Glomerular endothelial cell (primary cell): ENCODE measurements at places on chromosomes 6 and 20.

GRCh38 chr6:157592541-157592940, 211.6 kb downstream of the ZDHHC14 start:
- no peak for DNase-seq

GRCh38 chr6:30824698-30825097, 59.6 kb upstream of the DDR1 start:
- no peak for DNase-seq

- DNase-seq: no peak
These were observed 6.0 kb downstream of the SCUBE3 start for GRCh38 chr6:35219683-35220326.

DNA sequence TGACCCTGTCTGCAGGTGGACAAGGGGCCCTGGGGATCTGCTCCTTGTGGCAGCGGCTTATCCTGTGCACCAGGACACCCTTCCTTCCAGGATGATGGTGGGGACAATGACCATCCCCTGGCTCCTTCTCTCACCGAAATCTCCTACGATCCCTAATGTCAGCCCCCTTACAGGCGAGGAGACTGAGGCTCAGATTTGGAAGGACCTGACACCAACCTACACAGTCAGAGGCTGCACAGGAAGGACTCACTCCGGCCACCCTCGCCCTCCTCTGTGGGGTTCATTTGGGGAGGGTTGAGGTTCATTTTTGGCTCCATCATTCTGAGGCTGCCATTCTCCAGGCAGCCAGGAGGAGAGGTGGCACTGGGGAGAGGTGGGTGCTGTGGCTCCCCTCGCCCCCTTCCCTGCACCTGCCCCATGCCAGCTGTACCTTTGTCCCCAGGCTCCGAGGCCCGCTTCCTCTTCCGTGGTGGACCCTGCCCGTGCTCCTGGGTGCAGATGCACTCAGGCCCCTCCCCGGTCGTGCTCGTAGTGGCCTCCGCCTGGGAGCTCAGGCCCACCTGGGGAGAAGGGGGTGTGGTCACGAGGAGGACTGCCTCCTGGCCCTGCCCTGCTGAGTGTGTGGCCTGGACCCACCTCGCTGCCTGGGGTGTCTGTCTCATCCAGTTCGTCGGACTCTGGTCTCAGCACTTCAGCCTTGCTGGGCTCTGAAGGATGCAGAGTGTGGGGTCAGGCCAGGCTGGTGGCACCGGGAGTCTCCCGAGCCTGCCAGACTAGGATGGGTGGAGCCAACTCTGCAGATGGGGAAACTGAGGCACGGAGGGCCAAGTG, 5.3 kb upstream of the CABLES2 start:
- no peak for DNase-seq

DNA sequence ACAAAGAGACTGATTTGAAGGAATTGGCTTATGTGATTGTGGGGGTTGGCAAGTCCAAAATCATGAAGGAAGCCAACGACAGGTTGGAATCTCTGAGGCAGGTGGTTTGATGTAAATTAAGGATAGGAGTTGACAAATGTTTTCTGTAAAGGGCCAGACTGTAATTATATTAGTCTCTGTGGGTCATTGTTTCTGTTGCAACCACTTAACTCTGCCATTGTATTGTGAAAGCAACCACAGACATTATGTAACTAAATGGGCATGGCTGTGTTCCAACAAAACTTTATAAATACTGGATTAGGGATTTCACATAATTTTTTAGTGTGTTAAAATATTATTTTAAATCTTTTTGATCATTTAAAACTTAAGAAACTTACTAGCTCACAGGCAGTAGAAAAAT, 199.2 kb upstream of the MYLIP start:
- DNase-seq: no peak

DNA sequence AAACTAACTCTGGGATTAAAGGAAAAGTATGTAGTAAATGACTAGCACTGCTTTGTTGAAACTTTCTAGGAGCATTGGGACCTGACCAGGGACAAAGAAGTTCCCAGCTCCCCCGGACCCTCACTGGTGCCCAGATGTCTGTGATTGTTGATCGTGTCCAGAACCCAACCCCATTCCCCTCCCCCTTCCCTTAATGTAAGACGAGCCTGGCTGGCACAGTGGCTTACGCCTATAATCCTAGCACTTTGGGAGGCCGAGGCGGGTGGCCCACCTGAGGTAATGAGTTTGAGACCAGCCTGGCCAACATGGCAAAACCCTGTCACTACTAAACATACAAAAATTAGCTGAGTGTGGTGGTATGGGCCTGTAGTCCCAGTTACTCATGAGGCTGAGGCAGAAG, 750.3 kb downstream of the CBLN4 start:
- no peak for DNase-seq

DNA sequence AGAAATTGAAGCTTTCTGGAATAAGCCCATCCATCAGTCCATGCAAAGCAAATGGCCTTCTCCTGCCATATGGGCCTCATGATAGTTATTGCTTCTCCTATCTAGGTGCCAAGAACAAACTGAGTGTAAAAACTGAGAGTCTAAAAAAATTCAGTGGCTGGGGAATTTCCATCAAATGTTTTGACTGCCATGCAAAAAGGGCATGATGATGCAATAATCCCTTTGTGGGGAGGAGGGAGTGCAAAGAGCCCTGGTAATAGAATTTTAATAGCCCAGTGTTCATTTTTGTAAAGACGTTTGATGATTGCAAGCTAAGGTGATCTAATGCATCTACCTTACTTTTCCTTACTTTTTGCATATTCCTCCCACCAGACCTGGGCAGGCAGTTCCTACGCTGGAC, 683.7 kb downstream of the EPM2A start:
- DNase-seq: no peak

DNA sequence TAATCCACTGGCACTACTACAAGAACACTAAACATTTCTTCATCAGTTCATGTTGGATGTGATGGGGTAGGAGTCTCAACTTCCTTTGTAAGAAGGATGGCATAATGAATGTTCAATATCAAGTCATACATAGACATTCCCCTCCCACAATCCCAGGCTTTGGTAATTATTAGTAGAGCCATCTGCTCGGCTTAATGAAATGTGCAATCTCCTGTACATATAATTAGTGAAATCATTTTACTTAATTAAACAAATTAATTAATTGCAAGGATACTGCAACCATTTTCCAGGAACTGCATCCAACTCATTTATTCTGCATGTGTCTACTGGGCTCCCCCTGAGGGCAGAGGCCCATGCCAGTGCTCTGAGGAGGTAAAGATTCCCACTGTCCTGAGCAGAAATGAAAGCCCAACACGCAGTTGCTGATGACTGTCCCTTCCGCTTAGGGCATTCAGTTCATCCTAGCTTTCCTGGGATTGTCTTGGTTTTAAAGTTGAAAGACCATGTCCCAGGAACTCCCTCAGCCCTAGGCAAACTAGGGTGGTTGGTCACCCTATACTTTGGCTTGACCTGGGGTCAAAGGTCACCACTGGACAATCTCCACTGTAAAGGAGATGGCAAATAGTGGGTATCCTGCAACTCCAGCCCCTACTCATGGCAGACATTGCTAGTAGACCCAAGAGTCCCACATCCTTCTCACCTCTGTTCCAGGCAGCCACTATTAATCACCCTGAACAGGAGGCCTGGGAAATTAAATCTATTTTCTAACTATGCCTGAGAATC, 109.8 kb downstream of the TRERF1 start:
- DNase-seq: no peak

DNA sequence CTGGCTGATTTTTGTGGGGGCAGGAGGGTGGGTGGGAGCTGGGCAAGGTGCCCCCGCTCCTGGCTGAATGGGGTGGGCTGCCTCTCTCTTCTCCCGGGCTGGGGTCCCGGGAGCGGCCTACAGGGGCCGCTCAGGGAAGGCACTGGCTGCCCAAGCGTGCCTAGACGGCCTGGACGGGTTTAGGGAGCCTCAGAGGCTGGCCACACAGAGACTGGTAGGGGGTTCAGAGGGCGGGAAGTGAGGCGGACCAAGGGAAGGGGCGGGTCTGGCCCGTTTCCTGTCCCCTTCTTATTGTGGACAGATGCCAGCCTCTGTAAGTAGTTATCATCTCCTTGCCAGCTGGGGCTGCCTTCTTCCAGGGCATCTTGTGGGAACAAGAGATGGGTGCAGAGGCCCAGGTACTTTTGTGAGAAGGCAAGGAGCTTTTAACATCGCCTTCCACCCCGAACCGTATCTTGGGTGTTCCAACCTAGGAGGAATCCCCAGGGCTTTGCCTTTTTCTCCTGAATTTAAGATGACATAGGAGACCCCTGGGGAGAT, 437 bp downstream of the CD40 start:
- DNase-seq: no peak

GRCh38 chr6:16711546-16712254, 49.6 kb downstream of the ATXN1 start:
- DNase-seq: no peak

- DNase-seq: no peak
These were observed 27.5 kb downstream of the DAAM2 start for GRCh38 chr6:39819676-39820075.

DNA sequence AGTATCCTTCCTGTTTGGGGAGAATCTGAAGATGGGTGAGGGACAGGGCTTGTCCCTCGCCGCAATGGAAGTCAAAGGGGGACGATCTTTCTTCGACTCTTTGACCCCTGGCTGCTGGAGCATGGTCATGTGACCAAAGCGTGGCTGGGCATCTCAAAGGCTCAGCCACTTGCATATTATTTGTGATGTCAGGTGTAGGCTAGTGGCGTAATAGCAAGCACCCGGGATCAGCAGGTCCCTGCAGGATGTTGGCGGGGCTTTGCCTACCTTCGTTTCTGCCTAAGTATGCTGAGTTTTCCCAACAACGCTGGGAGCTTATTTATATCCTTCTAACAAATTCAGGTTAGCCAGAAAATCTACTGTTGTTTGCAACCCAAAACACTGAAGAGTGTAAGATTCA, 50.3 kb upstream of the IL20RA start:
- no peak for DNase-seq

DNA sequence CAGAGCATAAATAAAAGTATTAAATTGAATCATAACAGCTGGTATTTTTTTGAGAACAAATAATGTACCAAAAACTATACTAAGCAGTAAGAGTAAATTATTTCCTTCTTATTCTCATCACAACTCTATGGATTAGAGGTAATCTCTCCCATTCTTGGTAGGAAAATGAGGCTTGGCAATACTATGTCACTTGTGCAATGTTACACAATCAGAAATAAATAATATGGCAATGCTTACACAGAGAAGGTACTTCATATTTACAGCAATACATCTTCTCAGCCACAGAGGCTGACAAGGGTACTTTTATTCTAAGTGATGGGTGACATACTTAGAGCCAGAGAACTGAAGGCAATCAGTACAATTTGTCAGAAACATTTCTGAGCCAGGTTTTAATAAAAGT, 3.9 kb downstream of the DST start:
- no peak for DNase-seq

GRCh38 chr6:125781314-125781868, 9.4 kb upstream of the NCOA7 start:
- DNase-seq: peak; percentile 37

DNA sequence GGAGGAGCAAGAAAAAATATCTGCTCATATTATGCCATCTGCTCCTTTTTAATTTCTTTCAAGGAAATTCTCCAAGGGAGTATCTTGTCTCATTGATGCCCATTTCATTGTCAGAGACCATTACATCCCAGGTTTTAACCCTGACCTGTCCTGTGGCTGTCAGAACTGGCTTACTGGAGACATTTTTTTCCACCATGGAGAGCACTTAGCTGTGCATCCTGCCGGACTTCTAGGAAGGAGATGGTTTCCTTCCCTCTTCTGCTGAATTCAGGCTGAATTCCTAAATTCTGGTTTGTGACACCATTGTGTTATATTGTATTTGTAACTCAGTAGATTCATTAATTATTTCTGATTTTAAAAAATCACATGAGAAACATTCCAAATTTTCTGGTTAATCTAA, 70.3 kb downstream of the NKAIN2 start:
- DNase-seq: no peak

GRCh38 chr20:4563534-4563933, 158.2 kb upstream of the PRND start:
- DNase-seq: no peak

GRCh38 chr20:6490849-6491248, 276.6 kb upstream of the BMP2 start:
- DNase-seq: no peak

- DNase-seq: no peak
These were observed 47.3 kb downstream of the LRRN4 start for GRCh38 chr20:6006603-6006949.

GRCh38 chr6:7224731-7225130, 88.3 kb downstream of the SSR1 start:
- no peak for DNase-seq

DNA sequence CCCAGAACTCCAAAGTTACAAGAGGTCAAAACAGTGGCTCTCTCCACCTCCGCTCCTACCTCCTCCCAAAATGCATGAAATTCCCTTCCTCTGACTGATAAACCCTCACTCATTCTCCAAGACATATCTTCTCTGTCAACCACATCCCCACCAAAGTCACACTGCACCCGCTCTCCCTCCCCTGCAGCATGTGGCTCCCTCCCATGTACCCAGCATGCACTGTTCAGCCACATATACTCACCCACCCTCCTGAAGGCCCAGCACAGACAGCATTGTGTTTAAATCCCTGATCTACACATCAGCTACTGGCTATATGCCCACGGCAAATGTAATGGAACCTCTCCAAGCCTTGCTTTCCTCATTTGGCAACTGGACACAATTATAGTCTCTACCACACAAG, 5.5 kb upstream of the POU5F1 start:
- DNase-seq: no peak

- DNase-seq: no peak
These were observed 16.6 kb downstream of the TENT5A start for GRCh38 chr6:81735756-81736380.
